ENCODE measurements at places on chromosomes 2 and 18. TPM values are rescaled to one million over a fixed set of nuclear protein-coding genes. Genes with fewer than 3 reads are reported as not detected.
A peak's percentile ranks its signal among the peaks of the same experiment; 100 is the strongest.

DNA sequence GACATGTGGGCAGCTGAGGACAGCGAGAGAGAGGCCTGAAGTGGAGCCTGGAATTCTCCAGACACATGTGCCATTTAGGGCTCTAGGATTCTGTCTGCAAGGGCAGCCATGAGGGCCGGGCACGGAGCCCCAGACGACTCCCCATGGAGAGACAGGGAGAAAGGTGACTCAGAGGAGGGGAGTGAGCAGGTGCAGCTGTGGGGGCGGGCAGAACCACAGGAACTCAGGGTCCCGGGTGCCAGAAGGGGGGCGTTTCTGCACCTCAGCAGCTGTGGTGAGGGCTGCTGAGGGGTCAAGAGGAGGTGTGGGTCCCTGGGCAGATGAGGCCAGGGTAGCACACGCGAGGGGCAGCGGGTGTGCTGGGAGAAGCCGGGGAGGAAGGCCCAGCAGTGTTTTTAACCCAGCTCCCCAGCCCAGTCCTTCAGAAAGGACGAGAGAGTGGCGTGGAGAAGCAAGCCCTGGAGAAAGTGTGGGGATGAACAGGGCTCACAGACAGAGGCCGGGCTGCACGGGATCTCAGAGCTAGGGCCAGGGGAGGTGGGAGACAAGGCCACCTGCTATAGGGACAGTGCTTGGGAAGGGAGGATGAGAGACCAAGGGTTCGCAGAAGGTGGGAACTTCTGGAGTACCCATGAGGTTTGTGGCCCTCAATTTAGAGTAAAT is 7.6 kb downstream of the GPR17 start:
- no peak overlapping the region for H3K4me3 ChIP-seq
- H3K27me3 ChIP-seq = no peaks in the 10 kb centered on the region
- peaks cover 28% of the 10 kb centered on the region for H3K36me3 ChIP-seq
- peak overlapping the region; percentile 79 for H3K27ac ChIP-seq

DNA sequence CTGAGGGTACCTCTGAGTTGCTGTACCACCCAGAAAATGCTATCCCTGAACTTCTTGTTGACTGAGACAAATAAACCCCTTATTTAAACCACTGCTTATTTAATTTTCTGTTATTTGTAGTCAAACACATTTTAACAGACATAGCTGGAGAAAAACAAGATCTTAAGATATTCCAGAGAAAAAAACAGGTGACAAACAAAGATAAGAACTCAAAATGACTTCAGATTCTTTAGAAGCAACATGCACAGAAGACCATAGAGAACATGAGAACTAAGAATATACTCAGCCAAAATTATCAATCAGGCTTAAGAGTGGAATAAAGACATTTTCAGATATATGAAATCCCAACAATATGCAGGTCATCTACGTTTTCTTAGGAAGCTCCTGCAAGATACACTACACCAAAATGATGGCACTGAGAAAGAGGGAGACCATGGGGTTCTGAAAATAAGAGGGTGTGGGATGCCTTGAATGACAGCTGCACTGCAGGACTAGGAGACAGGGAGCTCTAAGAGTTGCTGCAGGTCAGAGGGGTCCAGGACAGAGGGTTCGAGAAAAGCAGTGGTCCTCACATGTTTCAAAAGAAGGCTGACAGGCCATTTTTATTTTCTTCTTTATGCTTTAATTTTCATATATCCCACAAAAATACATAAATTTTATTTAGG is 38.4 kb downstream of the ADAM17 start:
- H3K4me3 ChIP-seq = no peak overlapping the region
- no peak overlapping the region for H3K27ac ChIP-seq
- H3K36me3 ChIP-seq = peaks cover 93% of the 10 kb centered on the region
- H3K27me3 ChIP-seq = no peaks in the 10 kb centered on the region
- no peak for DNase-seq

UGT1A9 gene
- not detected for polyA plus RNA-seq

TMEM127 gene
- 124 TPM for polyA plus RNA-seq

CFC1 gene
- polyA plus RNA-seq = not detected

Data from heart left ventricle (tissue), 16 donors.